CD4-positive, alpha-beta memory T cell (primary cell): ENCODE measurements at places on chromosomes 1 and 21.

GRCh38 chr1:180571060-180571831, 12.5 kb downstream of the OVAAL start:
- DNase-seq = no peak

DNA sequence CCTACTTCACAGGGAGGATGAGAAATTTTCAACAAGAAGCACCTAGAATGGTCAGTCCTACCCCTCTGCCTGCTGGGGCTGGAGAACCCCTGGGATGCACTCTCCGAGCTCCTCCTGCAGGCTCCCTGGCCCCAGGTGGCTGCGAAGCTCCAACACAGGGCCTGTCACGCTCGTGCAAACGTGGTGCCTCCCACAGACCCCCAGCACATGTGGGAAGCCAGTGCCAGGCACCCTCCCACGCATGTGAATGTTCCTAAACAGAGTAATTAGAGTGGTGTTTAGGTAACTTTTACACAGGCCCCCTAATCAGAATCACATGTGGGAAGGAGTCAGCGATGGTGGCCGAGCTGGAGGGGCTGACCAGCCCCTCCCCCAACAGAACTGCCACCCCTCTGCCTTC, 28.4 kb downstream of the GLIS1 start:
- DNase-seq = no peak

- no peak for DNase-seq
Measured at GRCh38 chr1:212485913-212486618, 53.3 kb downstream of the NENF start.

- DNase-seq = no peak
Measured at GRCh38 chr1:115719285-115719684, 49.2 kb downstream of the CASQ2 start.

DNA sequence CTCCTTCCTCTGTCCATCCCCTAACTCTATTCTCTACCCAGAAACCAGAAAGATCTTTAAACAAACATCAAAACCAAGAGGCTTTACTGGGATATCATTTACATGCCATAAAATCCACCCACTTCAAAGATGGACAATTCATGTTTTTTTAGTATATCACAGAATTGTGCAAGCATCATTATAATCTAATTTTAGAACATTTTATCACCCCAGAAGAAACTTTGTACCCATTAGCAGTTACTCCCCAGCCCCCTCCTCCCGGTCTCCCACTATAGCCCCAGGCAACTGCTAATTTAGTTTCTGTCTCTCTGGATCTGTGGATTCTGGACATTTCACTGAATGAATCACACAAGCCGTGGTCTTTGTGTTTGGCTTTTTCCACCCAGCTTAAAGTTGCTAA, 4.8 kb upstream of the SELENON start:
- no peak for DNase-seq

DNA sequence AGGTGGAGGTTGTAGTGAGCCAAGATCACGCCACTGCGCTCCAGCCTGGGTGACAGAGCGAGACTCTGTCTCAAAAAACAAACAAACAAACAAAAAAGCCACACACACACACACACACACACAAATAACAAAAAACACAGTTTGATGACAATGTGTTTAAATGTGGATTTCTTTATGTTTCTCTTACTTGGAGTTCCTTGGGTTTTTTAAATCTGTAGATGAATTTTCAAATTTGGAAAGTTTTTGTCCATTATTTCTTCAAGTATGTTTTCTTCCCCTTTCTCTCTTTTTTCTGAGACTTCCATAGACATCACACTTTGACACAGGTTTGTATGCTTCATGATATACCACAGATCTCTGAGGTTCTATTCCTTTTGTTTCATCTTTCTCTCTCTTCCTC, 12.1 kb upstream of the PPIE start:
- no peak for DNase-seq

- no peak for DNase-seq
Measured at GRCh38 chr1:171488190-171488929, 3.0 kb downstream of the PRRC2C start.

GRCh38 chr21:34513129-34513675, 1.2 kb upstream of the KCNE1 start:
- DNase-seq = no peak

DNA sequence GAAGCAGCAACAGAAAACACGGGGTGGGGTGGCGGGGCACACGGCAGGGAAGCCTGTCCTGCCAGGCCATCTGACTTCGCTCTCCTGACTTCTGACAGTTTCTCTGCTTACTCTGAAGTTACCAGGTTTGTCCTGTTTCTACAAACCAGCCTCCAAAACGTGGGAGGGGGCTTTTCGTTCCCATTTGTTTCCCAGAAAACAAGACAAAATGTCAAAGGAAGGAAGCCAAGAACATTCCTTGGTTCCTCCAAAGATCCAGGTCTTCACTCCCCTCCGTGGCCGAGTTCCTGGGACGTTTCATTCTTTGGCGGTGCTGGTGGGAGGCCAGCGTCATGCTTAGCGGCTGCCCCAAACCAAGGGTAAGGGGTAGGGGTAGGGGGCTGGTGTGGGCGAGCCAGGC, 49.6 kb downstream of the MEGF6 start:
- no peak for DNase-seq

DNA sequence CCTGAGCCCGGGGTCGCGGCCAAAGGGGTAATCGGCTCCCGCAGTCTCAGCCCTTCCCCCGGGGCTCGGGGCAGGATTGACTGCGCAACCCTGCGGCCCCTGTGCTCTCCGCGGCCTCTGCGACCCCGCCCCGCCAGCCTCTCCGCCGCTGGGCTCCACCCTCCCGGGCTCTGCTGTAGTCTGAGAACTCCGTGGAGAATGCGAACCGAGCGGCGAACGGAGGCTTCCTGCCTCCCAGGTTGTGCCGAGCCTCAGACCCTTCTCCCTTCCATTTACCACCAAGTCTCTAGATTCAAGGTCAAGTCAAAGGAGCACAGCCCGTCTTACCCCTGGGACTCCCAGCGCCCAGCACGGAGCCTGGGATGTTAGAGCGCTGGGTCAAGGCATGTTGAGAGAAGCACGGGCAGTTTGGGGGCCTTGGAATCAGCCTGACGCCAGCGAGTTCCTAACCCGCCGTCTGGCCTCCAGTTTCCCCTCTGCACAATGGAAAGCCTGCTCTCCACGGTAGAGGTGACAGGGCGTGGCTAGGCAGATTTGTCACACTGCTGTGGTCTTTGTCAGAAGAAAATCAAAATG, 3.0 kb downstream of the ATP2B4 start:
- DNase-seq = peak; percentile 54

DNA sequence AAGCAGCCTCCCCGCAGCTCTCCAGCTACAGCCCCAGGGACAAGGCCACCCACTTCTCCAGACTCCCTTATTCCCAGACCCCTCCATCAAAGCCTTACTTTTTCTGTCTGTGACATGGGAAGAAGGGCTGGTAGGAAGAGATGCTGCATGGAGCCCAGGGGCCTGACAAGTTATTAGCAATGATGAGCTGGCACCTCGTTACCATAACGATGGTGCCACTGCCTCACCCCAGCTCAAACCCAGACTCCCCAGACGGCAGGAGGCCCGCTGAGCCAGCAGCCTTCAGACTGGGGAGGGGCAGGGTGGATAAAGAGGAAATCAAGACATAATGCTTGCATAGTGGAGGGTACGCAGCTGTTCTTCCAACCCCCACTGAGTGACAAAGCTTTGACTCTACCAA, 3.3 kb downstream of the DLGAP3 start:
- DNase-seq = no peak

DNA sequence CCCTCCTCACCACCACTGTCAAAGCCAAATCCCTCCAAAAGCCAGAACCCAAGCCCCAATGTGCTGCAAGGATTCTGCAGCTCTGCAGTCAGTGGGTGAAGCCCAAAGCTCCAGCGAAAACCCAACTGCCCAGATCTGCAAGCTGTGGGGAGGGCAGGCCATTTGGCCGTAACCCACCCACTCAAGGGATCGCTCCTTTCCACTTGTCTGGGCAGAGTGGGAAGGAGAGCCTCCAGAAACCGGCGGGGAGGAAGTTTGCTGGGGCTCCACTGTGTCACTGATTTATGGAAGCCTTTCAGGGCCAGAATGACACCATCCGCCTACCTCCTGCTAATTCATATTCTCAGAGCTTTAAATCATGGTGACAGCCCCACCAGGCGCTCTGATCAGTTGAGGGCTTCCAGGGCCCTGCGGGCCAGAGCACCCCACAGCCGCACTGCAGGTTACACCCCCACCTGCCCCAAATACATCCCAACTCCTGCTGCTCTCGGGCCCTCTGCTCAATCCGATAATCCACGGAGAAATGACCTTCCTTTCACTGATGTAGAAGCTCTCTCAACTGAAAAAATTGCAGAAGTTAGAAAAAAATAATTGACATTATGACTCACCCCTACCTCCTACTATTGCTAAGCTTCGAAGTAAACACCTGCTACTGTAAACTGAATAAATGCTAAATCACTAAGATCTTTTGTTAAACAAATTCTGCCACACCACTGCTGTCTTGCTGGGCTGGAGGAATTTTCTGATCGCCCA, 40.6 kb upstream of the RAB4A start:
- no peak for DNase-seq

GRCh38 chr1:150999926-151000325, 6.8 kb downstream of the MINDY1 start:
- no peak for DNase-seq

DNA sequence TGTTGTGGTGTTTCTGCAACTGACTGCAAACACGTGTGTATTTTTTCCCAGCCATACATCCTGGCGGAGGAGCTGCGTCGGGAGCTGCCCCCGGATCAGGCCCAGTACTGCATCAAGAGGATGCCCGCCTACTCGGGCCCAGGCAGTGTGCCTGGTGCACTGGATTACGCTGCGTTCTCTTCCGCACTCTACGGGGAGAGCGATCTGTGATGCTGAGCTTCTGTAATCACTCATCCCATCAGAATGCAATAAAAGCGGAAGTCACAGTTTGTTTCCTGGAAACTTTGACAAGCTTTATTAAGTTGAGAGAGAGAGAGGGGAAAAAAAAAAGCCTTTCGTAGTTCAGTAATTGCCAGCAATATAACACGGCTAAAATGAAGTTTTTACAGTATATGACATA, 32.7 kb upstream of the MTR start:
- no peak for DNase-seq

DNA sequence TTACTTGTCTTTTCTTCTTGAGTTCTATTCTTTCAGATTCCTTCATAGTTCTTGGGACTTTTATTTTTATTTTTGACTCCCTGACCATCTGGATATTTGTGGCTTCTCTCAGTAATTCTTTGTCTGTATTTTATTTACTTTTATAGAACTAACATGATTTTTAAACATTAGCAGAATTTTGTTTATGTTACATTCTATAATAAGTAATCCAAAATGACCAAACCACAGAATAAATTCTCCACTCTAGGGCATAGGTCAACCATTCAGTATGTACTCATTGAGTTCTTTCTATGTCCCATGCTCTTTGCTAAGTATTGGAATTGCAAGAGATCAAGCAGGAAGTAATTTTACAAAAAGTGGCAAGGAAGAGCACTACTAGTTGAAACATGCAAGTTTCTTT, 969.0 kb downstream of the TTLL7 start:
- no peak for DNase-seq

DNA sequence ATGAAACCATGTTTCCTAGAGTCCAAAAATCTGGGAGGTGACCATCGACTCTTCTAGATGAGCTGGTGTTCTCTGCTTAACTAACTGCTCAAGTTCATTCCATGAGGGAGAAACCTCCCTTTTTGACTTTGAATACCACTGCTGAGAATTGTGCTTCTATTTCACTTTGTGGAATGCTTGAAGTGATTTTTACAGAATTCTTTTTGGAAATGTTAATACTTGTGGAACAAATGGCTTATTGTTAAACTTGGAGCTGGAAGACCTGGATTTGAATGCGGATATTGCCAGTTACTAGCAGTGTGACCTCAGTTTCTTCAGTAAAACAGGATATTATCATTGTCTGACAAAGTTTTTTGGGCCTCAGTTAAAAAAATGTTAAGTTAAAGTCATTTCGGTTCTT, 36.5 kb upstream of the APP start:
- no peak for DNase-seq

DNA sequence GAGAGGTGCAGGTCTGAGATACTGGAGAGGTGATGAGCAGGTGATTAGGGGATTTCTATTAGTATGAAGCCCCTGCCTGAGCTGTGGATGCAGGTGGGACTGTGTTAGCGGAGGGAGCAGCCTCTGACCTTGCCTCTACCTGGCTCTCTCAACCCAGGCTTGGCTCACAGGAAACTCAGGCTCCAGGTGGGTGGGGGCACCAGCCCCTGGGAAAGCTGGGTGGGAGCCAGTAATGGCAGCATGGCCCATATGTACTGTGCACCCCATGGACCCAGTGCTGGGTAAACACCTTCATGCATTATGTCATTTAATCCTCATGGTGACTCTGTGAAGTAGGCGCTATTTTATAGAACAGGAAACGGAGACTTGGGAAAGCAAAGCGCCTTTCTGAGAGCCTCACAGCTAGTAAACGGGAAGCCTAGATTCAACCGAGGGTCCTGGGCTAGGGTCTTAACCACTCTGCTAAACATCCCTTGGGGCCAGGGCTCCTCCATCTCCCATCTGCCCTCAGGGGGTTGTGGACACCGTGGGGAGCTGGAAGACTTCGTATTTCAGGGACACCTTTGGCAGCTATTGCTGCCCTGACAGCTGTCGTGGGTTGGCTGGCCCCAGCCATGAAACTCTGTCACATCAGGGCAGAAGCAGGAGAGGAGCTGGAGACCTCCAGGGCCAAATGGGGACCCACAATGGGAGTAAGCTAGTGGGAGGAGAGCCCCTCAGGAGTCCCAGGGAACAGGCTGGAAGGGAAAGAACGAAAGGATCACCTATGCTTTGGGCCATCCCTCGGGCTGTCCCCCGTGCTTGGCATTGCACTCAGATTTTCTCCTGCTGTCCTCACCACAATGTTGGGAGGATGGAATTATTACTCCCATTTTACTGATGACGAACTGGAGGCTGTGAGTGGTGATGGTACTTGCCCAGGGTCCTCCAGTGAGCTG, 59.6 kb upstream of the CSF3R start:
- no peak for DNase-seq

DNA sequence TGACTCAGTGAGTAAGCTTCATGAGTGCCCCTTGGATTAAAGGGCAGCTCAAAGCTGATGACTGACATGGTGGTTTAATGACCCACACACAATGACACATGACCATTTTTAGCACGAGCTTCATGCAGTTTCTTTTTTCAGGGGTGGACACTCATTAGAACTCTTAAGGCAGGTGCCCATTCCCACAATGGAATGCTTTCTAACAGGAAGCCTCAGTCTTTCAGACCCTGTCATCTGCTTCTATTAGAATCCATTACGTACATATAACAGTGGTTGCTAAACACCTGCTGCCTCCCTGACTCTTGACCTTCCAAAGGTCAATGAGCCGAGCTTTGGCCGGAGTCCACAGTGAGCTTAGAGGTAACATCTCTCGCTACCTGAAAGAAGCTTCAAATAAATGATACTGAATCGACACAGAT, 27.4 kb downstream of the AKNAD1 start:
- no peak for DNase-seq

DNA sequence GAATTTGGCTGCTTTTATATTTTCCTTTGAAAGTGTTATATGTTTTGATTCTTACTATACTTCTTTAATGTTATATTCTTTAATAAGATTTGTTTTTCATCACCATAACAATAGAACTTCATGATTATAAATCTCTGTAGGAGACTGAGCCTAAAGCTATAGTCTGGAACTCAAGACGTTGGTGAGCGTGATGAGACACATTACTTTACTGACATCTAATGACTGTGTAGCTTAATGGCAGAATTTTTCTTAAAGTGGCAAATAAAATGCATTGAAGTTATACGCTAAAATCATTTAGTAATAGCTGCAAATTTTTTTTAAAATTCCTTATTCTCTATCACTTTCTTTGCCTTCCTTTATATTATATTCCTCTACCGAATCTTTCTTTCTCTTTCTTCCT, 56.1 kb upstream of the HAO2 start:
- DNase-seq = no peak

- no peak for DNase-seq
Measured at GRCh38 chr1:204589409-204590038, 73.3 kb downstream of the MDM4 start.

GRCh38 chr21:33208534-33208933, 21.2 kb upstream of the IFNAR2 start:
- DNase-seq = no peak
